CD8-positive, alpha-beta T cell (primary cell): ENCODE measurements at places on chromosomes 5 and 9.
A peak's percentile ranks its signal among the peaks of the same experiment; 100 is the strongest.

DNA sequence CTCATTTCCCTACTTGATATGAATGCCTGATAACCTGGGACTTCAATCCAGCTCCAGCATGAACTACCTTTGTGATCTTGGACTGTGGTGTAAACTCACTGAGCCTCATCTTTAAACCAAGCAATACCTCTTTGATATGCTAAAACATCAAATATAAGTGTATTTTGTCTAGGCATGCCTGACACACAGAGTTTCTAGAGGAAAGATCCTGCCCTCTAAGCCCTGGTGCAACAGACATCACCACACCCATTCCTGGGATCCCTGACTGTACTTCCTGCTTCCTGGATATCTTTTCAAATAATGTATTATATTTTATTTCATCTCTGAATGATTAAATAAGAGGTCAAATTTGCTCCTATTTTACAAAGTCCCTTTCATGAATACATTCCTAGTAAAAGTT lies 55.8 kb downstream of the ANXA2R start:
- no peak for DNase-seq

GRCh38 chr5:75361310-75361709 lies 24.3 kb downstream of the HMGCR start:
- no peak for DNase-seq

DNA sequence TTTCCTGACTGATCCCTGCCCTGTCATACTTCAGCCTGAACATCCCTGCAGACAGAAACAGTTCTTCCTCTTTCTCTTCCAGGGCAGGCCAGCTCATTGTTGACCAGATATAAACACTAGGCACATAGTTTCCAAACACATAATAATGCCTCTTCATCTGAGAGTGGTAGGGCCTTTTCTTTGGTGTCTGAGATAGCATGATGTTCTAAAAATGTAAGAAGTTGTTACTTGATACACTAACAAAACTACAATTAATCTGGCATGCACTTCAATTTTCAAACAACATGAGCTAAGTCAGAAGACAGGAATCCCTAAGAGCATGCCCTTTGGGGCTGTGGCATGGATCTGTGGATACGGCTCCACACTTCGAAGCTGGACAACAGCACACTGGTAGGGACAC lies 246.6 kb downstream of the SPOCK1 start:
- no peak for DNase-seq

DNA sequence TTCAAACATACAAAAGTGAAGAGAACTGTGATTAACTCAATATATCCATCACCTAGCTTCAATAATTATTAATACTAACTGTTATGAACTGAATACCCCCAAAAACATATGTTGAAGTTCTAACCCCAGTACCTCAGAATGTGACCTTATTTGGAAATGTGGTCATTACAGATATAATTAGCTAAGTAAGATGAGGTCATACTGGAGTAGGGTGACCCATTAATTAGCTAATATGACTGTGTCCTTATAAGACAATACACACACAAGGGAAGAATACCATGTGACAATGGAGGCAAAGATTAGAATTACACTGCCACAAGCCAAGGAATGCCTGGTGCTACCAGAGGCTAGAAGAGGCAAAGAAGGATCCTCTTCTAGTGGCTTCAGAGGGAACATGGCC lies 7.8 kb downstream of the RRAGA start:
- DNase-seq = no peak

- DNase-seq = no peak
Measured at GRCh38 chr5:10699281-10699874, 61.7 kb downstream of the DAP start.

GRCh38 chr9:114900942-114901802 lies 29.2 kb downstream of the TNFSF8 start:
- DNase-seq = no peak

DNA sequence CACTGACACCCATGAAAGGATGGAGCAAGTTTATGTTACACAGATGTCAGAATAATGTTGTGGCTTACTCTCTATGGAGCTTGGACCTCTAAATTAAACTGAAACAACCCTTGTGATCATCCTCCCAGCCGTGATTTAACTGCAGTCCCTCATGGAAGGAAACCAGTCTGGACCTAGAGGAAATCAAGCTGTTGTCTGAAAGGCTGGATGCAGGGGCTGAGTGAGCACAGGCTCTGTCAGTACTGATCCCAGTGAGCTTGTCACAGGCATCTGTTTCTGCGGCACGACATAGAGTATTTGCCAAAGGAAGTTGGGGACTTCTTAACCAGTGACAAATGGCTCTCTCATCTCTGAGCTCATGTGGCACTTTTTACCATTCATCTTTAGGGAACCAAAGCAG lies 282.9 kb upstream of the MAP3K1 start:
- DNase-seq = no peak

- DNase-seq = no peak
Measured at GRCh38 chr9:132681561-132681960, 11.3 kb downstream of the GTF3C4 start.

DNA sequence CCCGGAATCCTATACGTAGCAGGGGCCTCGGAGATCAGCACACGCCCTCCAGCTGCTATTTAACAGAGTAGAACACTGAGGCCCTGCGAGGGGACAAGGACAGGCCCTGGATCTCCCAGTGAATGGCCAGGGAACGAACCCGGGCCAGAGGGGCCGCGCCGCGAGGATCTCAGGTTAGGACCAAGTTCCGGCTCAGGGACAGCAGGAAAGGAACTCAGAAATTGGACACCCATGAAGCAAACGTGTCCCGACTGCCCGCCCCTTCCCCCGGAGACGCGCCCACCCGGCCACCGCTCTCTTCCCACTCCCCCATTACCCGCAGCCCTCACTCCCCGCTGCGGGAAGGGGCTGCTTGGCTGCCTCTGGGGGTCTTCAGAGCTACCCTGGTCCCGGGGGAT lies 1.0 kb upstream of the FOXE1 start:
- no peak for DNase-seq

DNA sequence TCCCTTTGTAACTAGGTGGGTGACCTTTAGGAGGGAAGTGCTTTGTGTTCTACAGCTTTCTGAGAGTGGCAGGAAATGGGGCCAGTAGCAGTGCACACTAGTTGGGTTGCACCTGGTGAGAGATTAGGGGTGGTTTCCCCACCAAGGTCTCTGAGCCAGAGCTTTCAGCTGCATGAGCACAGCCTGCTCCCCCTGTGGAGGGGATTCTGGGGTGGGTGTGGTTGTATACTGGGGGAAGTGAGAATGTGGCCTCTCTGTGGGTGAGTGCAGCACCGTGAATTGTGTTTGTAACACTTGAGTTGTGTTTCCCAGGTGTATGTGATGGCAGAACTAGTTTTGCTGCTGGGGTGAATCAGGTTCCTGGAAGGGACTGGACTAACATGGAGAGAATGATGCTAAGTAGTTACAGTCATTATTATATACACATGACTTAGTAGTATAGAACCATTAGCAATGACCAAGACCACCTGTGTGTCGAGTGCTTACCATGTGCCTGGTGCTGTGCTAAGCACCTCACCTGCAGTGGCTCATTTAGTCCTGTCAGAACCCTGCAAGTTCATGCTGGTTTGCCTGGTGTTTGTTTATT lies 11.8 kb upstream of the CXXC5 start:
- DNase-seq = peak; percentile 69

DNA sequence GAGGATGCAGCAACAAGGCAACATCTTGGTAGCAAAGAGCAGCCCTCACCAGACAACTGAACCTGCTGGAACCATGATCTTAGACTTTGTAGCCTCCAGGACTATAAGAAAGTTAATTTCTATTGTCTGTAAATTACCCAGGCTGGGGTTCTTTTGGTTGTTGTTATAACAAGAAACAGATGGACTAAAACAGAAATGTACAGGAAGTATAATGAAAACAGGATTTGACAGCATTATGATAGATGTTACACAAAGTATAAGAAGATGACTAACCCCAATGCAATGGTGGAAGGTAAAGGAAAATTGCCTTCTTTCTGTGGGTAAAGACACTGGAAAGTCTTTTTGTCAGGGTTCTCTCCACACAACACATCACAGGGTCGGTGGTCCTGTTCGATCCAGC lies 204.2 kb downstream of the SGCD start:
- DNase-seq = no peak

GRCh38 chr5:170266570-170267381 lies 30.8 kb downstream of the LCP2 start:
- peak; percentile 66 for DNase-seq

- DNase-seq = no peak
Measured at GRCh38 chr5:170642776-170643436, 139.1 kb downstream of the KCNIP1 start.

DNA sequence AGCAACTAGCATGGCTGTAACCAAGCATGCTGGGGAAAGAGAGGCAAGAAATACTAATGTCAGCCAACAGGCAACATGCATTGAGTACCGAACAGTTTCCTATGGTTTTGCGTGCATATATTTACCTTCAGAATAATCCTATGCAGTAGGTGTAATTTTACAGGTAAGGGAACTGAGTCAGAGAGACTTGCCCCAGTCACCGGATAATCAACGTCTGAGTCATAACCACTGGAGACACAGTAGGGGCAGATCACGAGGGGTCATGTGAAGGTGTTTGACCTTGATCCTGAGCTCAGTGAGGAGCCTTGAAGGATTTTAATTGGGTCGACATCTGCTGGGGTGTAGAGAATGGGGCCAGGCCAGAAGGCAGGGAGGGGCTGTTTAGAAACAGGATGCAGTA lies 13.4 kb upstream of the TSC1 start:
- DNase-seq = no peak

DNA sequence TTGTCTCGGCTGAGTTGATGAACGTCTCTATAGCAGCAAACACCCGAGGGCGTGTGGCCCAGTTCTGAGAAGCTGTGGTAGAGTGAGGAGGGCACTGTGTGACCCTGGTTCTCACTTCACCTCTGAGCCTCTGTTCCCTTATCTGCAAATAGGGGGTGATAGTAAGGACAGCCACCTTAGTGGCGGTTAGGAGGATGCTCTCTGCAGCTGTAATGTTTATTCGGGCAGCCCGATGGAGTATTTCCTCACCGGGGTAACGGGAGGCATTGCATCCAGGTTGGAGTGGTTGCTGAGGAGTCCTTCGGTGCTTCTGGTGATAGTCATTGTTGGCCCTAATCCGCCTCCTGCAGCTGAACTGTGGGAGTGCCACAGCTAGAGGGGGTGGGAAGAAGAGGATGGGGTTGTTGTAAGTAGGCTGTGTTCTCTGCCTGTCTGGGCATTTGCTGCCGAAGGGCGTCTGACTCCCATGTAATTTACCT lies 13.9 kb downstream of the PRRC2B start:
- DNase-seq = peak; percentile 66

DNA sequence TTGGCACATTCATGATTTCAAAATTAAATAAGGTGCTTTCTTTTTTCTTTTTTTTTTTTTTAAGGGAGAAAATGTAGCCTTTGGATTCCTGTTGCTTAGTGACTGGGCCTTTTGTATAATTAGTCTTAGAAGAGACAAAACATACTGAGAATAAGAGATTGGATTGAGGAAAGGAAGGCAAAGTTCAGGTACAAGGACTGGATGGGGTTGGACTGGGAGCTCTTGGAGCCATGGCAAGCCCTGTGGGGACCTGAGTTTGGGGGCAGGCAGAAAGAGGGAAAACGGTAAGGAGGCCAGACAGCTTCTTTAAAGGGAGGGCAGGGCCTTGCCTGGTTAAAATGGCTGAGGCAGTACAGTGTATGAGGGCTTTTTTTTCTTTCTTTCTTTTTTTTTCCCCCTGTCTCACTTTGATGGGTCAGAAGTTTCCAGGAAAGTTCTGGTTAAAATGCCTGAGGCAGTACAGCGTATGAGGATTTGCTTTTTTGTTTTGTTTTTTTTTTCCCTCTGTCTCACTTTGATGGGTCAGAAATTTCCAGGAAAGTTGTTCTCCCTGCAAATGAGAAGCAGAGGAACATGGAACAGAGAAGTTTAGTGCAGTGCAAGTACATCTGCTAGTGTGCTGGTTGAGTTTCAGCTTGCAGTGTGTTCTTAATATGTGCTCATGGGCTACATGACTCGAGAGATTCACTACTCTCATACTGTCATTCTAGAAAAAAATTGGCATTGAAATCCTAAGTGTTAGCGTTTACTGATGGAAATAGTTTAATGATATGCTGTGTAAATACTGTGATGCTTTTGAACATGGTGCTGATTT lies 16.8 kb downstream of the SNX18 start:
- DNase-seq = no peak

GRCh38 chr9:26243726-26244125 lies 565.5 kb upstream of the TUSC1 start:
- no peak for DNase-seq

GRCh38 chr5:1467341-1468246 lies 22.4 kb upstream of the SLC6A3 start:
- DNase-seq = no peak

DNA sequence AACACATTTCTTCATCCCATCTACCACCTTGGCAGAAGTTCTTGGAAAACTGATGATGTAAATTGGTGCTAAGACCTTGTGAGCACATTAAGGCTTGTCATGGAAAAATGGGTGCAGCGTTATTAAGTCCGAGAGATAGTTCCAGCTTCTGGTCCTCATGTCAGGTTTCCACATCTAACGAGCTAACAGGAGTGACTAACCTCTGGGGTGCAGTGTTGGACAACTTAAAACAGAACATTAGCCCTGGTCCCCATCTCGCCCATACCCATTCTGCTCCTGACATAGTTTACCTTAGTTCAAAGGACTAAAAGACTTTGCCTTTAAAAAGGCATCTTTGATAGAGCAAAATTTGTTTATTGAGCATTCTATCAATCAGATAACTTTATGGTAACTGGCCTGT lies 128.0 kb downstream of the SLC1A3 start:
- DNase-seq = peak; percentile 20

DNA sequence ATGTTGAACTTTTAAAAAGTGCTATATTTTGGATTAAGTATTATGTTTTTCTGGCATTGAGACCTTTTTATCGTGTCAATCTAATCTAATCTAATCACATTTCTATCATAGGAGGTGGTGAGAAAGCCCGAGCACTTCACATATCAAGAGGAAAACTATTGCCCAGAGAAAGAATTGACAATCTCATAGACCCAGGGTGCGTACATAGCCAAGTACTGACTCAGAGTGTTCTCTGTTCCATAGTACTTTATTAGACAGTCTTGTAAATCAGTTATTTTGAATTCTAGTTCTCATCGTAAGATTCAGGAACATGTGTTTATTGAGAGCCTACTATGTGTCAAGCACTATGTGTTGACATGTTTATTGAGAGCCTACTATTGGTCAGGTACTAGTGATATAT lies 9.0 kb downstream of the MCCC2 start:
- no peak for DNase-seq

GRCh38 chr5:10307206-10308148 lies at the start of gene CMBL:
Gene CMBL (minus strand): TSS chr5:10307902. CDS start chr5:10290762, 17,140 bp downstream.
- no peak for DNase-seq

DNA sequence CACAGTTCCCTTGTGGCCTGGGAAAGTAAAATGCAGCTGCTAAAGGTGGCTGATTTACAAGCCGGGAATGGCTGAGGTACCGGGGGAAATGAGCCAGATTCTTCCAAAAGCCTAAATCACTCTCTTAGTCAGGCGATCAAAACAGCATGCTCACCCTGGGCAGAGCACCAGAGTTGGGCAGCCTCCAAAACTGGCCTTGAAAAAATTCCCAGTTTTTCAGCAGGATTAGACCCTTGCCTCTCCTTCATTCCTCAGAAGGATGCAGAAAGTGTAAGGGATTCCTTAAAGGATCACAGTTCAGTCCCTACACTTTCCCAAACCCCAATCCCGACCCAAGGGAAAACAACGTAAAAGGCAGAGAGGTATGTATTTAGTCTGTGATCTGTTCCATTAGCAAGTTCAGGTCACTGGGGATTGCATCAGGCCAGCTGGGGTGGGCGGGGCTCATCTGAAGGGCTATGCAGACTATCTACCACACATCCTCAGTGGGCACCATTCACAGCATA lies 16.9 kb downstream of the TMEM174 start:
- DNase-seq = no peak
